ENCODE measurements at places on chromosomes 11 and 22.

- no peak for DNase-seq
These were observed 8.4 kb upstream of the MMP20 start for GRCh38 chr11:102633385-102634026.

- DNase-seq: no peak
These were observed 10.0 kb downstream of the TMEM132A start for GRCh38 chr11:60934124-60934789.

DNA sequence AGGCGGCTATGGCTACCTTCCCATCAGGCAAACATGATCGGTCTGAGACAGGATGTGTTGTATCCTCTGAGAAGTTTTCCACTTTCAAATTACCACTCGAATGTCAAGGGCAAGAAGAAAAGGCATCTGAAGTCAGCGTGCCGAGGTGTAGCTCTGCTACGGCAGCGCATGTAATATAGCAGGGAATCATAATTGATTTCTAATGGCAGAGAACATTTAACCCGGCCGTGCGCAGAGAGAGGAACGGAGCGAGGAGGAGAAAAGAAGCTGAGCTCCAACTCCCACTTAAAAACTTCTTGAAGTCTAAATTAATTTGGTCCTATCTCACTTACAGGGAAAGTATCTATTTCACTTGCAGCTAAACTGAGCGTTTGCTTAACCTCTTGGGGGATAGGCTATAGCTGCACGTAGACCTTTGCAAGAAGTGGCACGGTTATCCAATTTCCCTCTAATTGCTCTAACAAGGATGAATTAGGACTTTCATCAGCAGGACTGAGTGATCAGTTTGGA, 137.3 kb upstream of the KIRREL3 start:
- DNase-seq: no peak

DNA sequence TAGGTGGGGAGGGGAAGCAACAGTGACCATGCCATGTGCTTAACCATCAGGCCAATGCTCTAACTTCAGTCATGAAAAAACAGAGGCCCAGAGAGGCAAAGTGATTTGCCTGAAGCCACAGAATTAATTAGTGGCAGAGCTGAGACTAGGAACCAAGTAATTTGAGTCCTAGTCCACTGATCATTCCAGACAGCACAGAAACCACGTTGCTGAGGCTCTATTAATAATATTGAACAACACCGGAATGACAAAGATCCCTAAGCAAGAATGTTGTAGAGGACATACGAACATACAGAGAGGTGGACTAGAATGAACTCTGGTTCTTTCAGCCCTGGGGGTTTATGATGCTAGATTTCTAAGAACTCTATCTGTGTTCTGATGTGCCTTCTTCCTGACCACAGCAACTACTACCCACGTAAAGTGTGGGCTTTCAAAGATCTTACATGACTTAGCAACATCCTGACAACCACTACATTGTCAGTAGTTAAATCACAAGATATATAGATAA, 92.3 kb downstream of the GAB2 start:
- DNase-seq: no peak

GRCh38 chr11:80778432-80778831, 1337.6 kb upstream of the TENM4 start:
- no peak for DNase-seq

- peak; percentile 84 for DNase-seq
These were observed 13.1 kb downstream of the USP2 start for GRCh38 chr11:119368121-119369034.

GRCh38 chr11:6646576-6646917, 9.1 kb downstream of the DCHS1 start:
- DNase-seq: no peak

- DNase-seq: no peak
These were observed 93.2 kb upstream of the BMAL1 start for GRCh38 chr11:13184295-13184794.

DNA sequence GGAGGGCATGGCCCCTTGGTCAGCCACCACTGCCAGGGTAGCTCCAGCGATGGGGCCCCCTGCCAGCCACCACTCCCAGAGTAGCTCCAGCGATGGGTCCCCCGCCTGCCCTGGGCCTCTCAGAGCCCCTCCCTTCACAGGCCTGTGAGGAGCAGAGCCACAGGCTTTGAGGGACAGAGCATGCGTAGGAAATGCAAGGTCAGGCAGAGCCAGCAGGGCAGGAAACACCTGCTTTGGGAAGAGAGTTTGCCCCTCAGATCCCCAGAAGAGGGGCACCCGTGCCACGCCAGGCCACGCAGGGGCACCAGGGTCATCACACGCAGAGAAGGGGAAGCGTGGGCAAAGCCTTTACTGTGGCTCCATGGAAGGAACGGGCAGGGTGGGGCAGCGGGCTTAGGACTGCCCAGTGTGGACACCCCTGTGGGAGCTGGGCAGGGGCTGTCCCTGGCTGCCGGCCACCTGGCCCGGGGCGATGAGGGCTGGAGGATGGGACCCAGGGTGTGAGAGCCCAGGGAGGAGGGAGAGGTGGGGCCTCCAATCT, 477.8 kb downstream of the BRD1 start:
- DNase-seq: no peak

DNA sequence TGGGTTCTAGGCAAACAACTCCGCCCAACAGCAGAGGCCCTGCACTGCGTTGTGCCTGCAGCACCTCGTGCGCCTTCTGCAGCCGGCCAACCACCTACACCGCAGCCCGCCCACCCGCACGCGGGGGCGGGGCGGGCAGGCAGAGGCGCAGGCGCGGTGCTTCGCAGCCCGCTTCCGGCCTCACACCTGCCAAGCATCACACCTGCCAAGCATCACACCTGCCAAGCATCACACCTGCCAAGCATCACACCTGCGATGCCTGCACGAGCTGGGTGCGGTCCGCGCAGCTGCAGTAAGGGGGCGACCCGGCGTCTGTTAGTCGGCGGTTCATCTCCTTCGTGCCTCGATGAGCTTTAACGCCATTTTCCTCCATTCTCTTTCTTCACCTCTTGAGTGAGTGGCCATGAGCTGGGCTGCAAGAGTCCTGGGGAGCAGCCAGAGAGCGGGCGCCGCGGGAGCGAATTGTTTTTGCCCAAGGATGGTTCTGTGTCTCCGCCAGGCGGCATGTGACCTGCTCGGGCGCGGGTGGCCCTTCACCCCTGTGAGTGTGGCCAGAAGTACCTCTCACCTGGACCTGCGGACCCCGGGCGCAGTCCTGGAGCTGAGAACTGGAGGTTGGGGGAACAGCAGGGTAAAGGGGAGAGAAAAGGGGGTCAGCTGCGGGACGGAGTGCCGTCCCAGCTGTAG, at the start of gene LDHAL6A:
Gene LDHAL6A, plus strand, starts transcription at position 171 of the 687 bp plus-strand sequence. CDS start 825 bp downstream, outside the sequence.
- DNase-seq: no peak

DNA sequence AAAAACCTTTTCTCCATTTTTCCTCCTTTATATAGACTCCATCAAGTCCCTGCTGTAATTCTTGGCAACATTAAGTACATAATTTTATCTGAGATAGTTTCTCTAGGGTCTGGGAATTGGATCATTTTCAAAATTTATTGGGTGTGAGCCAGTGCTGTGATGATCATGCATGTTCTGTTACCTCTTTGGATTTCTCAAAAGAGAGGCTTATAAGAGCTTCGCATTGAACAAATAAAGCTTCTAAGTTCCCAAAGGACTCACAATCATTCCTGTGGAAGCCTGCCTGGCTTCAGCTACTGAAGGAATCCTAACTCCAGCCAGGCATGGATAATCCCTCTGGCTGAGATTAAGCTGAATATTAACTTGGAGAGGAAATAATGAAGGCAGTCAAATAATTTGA, 208.5 kb downstream of the RAB38 start:
- no peak for DNase-seq

- DNase-seq: no peak
These were observed 36.4 kb downstream of the ARHGAP32 start for GRCh38 chr11:129155745-129156144.

DNA sequence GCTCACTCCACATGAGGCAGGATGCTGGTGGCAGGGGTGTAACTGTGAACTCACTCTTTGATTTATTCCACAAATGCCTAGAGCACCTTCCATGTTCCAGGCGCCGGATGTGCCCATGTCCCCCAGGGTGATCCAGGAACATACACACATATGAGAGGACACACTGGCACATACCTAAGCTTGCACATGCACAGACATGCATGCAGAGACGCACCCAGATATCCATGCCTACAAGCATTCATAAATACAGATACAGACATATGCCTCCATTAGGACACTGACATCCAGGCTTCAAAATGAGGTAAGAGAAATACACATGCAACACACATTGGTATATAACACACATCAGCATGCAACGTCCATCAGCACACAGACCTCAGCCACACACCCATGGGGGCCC, 4.5 kb downstream of the OSM start:
- no peak for DNase-seq

DNA sequence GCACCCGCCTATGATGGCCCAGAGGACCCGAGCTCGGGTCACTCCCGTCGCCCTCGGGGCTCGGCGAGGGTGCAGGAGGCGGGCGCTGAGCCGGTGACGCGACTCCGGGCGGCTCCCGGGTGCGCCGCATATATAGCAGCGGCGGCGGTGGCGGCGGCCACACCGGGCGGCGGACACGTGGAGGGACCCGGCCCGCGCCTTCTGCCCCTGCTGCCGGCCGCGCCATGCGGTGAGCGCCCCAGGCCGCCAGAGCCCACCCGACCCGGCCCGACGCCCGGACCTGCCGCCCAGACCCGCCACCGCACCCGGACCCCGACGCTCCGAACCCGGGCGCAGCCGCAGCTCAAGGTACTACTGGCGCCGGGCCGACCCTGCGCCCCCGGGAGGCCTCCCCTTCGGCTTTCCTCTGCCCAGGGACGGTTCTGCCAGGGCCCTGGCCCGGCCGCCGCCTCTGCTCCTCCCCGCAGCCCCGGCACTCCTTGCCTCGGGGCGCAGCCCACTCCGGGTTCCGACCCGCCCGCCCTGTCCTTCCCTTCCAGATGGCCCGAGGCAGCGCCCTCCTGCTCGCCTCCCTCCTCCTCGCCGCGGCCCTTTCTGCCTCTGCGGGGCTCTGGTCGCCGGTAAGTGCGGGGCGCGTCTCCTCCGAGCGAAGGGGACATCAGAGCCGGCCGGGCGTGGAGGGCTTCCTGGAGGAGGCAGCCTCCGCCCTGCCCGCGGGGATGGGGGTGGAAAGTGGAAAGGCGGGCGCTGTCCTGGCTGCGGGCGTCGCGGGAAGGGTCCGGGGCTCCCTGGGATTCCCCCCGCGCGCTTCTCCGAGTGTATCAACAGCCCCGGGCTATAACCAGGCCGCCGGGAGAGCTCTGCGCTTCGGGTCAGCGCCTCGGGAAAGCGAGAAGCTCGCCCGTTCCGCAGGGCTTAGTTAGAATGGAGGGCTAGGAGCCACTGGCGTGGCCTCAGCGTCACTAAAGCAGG, at the start of gene GAL:
Gene GAL, plus strand, starts transcription at position 160 of the 972 bp plus-strand sequence. Its CDS starts 380 bp downstream, at position 540.
- no peak for DNase-seq

DNA sequence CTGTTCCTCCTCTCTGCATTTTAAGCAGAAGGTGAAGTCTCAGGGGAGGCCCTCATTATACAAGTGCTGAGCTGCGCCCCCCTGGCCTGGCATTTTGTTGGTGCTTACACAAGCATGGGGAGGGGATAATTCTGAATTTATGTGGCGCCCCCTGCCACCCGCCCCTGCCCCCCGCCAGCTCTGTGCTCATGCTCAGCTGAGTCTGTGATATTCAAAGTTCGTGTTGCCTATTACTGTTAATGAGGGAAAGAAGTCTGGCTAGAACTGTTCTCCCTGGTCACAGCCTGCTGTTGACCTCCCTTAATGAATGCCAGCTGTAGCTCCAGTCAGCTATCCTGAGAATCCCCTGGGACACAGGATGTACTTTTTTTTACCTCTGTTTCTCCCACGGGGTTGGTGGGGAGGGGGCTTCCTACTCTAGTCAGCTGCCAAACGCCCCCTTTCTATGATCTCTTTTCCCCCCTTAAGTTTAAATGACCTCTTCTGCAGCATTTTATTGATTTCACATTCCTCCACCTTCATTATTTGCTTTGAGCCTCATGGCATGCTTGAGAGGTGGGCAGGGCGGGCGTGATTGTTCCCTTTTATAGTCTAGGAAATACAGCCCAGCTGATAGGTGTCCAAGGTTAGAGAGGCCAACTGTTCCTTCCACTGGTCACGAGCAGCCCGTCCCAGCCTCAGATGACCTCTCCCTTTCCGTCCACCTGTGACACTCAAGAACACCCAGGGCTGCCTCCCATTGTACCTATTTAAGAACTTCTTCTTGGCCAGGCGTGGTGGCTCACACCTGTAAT, 12.2 kb downstream of the USP2 start:
- peak; percentile 74 for DNase-seq

- peak; percentile 48 for DNase-seq
These were observed 11.3 kb downstream of the TRIM66 start for GRCh38 chr11:8671193-8671612.

DNA sequence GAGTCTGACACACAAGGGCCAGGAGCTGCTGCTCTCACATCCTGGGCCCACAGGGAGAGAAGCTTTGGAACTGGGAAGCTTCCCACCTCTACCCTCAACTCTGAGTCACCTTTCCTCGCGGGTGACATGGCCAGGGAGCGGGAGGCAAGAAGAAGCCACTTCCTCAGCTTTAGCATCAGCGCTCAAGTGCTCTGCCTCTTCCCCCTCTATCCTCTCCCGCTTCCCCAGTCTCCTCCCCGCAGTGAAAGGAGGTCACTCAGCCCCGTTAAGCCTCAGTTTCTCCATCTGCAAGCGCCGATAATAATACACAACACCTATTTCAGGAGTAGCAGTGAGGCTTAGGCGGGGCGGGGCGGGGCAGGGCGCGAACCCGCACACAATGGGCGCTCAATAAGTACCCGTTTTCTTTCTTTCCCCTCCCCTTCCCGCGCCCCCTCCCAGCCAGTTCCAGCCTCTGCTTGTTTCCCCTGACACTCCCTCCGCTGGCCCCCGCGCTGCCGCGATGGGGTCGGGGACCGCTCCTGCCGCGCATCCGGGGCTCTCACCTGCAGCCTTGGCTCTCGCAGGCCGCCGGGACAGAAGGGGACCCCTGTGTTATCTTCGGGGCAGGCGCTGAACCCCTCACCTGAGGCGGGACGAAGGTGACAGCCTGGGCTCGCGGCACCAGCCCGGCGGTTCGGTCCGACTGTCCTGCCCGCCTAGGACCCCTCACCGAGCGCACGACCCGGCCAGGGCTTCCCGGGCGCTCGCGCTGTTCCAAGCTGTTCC, 892 bp downstream of the GDPD5 start:
- DNase-seq: no peak

DNA sequence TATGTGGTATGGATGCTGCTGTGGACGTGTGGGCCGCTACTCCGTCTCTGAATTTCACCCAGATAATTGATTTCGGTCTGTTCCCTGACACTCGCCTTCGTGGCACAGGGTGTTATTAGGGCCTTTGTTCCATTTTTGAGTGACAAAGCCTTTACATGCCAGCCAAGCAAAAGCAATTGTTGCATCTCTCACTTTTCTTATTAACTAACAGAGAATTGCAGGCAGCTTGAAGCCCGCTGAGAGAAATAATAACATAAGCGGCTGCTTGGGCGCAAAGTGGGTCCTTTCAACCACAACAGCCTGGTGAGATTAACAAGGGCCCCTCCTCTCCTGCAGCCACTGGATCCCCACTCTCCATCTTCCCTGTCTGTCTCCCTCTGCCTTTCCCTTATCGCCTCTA, 449.4 kb downstream of the NTM start:
- DNase-seq: no peak

- peak; percentile 36 for DNase-seq
These were observed 18.7 kb upstream of the JHY start for GRCh38 chr11:122863704-122864326.

GRCh38 chr11:86152006-86152862, 83.3 kb upstream of the PICALM start:
- DNase-seq: no peak
